ENCODE measurements at places on chromosomes 5 and 9.

DNA sequence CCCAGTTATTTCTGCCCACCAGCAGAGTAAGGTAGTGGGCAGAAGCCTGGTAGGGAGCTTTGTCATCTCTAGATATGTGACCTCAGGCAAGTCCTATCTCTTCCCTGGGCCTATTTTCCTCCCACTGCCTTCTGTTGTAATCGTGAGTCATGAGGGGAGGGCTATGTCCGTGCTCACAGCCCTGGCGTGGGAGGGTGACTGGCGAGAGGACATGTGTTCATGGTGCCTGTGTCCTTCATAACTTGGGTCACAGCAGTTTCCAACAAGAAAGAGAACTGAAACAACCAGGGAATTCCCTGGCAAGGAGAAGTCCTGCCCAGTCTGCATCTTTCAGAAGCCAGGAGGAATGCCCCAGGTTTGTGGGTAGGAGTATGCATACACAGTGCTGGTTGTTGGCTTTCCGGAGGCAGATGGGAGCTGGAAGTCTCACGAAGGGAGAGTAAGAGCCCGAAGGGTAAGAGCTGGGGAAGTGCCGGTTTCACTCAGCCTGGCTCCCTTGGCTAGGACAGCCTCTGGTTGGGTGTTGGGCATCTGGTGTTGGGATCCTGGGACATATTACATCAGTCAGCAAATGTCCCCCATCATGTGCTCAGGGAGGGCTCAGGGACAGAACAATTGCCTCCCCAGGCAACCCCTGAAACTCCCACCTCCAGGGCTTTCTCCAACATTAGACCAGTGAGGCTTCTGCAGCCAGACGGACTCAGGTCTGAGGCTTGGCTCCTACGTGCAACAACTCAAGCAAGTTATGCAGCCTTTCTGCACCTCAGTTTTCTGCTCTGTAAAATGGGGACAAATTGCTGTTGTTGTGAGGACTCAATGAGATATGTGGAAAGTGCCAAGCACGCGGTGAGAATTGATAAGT, 4.3 kb upstream of the TIFAB start:
- DNase-seq = peak; percentile 9

DNA sequence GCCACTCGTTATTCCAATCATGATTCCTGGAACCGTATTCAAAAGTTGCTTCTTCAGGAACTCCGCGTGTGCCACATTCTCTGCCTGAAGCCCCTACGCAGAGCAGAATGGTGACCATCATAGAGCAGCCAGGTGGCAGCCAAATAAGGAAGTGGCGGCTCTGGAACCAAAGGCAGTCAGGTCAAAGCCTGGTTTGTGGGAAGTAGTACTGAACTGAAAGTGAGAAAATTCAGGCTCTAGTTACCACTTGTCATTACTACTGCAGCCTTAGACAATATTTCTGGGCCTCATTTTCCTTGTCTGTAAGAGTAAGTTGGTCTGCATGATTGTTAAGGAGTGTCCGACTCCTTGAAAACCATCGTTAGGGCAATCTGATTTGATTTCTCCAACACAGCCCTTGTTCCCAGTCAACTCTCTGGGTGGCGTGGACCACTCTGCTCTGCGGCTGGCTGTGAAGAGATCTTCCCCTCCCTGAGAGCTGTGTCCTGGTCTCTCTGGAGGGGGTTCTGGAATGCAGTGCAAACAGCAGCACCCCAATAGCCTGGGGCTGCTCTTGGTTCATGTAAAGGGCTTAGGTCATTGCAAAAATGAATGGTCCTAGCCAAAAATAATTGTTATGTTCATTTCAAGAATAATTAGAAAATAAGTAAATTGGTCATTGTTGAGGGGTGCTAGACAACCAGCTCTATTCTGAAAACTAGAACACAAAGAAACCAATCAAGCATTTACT, 102.4 kb downstream of the MED27 start:
- DNase-seq = no peak

DNA sequence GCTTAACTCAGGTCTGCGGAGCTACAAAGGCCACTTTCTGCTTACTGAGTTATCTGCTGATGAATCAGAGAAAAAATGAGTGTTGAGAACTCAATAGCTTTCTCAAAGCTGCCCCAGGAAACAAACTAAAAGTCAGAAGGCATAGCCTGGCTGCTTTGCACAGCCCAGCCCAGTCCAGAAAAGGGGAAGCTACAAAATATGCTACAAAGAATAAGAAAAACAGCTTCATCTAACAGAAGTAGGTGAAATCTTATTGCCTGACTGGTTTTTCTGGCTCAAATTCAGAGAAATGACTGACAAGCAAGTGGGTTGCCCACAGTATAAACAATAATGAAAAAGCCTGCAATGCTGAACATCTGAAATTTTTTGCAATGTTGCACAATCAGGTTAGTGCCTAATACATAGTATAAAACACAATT, 156.2 kb downstream of the PPP2R2B start:
- DNase-seq = no peak

GRCh38 chr5:43771611-43772031, 168.6 kb downstream of the NNT start:
- no peak for DNase-seq

DNA sequence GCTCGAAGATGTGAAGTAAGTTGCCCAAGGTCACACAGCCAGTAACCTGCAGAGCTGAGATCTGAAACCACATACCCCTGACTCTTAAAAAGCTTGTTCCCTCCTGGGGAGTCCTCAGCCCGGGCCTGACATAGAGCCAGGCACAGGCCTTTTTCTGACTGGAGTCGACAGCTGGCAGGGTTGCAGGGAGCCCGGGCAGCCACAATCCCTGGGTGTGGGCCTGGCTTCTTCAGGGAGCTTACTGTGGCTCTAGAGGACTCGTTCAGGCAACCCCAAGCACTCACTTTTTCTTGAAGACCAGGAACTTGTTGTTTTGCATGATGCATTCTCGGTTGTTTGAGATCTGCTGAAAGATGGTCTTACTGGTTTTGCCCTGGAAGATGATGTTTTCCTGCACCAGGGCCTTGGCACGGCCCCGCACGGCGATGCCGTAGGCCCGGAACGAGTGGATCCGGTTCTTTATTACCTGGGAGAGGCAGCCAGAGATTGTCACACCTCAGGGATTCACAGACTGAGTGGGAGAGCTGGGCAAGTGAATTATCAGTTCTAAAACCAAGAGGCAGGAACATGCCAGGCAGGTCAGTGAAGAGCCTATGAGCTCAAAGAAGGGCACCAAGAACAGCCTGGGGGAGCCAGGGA, 30.0 kb downstream of the POLR1E start:
- no peak for DNase-seq

DNA sequence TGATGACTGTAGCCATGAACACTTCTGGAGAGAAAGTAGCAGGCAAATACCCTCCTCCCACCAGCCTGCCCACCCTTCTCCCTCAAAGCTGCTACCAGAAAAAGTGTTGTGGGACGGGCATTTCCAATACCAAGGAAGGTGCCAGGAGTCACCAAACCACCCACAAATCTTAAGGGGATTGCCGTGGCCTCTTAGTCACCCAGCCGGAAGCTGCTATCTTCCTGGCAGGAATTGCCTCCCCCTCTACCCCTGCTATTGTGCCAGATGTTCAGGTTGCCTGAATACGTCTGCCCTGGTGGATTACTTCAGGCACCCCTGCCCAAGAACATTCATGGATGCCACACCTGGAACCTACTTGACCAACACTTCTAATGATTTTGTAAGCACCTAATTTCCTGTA, 156.1 kb downstream of the TTC39B start:
- no peak for DNase-seq

- no peak for DNase-seq
Observed at GRCh38 chr5:170576602-170577535, 73.0 kb downstream of the KCNIP1 start.

GRCh38 chr5:102865171-102865509, 110.0 kb downstream of the PAM start:
- DNase-seq = no peak

GRCh38 chr9:87622923-87623322, 103.0 kb upstream of the CTSL start:
- no peak for DNase-seq

GRCh38 chr9:125889112-125889475, 141.9 kb downstream of the PBX3 start:
- DNase-seq = no peak

GRCh38 chr5:149054416-149054815, 8.4 kb downstream of the SH3TC2 start:
- DNase-seq = no peak

GRCh38 chr9:4148231-4148561, 151.7 kb downstream of the GLIS3 start:
- no peak for DNase-seq

- no peak for DNase-seq
Observed at GRCh38 chr5:142119051-142119625, 10.6 kb downstream of the NDFIP1 start.

DNA sequence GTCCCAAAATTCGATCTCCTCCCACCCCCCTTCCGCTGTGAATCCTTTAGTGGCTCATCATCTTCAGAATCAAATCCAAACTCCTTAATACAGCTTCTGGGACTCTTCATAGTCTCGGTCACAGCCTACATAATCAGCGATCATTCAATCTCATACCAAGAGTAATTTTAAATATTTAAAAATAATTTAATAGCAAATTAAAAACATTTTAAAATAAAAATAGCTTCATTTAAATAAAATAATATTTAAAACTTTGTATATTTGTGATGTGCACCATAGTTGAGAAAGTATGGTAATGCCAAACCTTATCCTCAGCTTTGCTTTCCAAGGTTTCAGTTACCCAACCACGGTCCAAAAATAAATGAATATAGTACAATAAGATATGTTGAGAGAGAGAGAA, 70.0 kb upstream of the NR3C1 start:
- DNase-seq = no peak

GRCh38 chr9:83372957-83373356, 165.2 kb downstream of the FRMD3 start:
- DNase-seq = no peak

All from CD4-positive, alpha-beta T cell treated with Interleukin-15 for 4 hours (primary cell).